CD4-positive, alpha-beta T cell treated with Interleukin-17A for 1 hour (primary cell): ENCODE measurements at places on chromosomes 1 and 21.
A peak's percentile ranks its signal among the peaks of the same experiment; 100 is the strongest.

- no peak for DNase-seq
These were observed 210.4 kb upstream of the CSF3R start for GRCh38 chr1:36693161-36693525.

- DNase-seq = peak; percentile 84
These were observed 71.6 kb downstream of the CDC14A start for GRCh38 chr1:100423832-100424337.

- no peak for DNase-seq
These were observed 12.1 kb downstream of the ERG start for GRCh38 chr21:38486221-38486620.

DNA sequence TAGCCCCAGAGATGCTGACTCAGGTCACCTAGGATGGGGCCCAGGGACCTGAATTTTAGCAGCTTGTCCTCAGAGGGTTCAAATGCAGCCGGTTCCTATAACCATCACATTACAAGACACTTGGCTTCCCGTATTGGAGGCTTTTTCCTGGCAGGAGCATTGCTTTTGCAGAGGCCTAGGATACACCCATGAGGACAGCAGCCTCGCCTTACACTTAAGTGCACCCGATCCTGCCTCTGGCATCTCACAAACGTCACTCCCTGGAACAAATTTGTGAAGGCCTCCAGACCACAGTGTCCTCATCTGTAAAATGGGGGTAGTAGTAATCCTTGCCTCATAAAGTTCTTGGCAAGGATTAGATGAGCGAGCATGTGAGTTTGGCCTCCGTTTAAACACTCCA is 130.0 kb downstream of the KAZN start:
- DNase-seq = no peak

DNA sequence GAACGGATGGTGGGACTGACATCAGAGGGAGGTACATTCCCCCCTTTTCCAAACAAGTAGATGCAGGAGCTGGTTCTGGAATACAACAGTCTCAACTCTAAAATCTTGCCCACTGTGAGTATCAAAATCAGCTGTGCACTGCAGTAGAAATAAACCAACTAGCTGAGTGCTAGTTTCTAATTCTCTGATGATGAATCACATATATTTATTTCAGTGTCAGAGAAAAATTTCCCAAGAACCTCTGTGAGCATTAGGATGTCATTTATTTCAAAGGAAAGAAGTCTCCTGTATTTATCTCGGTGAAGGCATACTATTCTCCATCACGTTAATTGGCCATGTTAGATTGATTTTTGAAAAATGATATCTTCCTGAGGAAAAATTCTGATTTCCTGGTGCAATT is 67.1 kb downstream of the LHX9 start:
- no peak for DNase-seq

DNA sequence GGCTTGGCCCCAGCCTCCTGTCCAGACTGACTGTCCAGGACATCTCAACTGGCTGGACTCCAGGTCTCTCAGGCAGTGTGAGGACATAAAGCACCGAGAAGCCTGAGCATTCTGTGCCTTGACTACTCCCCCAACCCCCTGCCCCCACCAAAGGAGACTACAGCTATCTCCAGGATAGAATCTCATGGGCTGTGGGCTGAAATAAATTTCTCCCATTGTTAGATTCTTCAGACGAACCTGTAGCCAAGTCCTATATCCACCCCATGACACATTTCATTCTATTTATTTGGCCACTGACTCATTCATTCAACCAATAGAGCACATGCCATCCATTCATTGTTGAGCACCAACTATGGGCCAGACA is 11.4 kb downstream of the VWA5B1 start:
- DNase-seq = no peak

DNA sequence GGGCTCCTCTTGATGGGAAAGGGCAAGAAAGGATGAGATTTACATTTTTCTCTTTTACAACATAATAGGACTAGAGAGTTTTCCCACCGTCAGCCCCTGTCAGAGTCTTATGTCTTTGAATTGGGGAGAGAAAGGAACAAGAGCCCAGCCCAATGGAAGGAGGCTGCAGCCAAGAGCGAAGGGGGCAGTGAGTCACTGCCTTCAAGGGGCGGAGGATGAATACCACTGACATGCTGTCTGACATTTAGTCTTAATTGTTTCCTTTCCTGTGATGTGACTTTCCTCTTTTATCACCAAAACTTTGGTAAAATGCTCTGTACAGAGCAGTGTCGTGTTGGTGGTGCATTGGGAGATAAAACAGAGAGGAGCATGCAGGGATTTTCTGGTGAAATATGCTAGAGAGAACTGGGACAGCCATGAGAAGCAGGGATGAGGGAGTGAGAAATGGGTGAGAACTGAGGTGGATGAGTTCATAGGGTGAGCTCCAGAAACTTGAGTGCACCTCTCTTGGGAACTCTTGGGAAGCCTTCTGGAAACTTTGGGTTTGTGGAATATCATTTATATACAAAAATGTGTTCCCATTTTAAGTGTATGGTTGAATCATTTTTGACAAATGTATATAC is 179.9 kb upstream of the FGGY start:
- no peak for DNase-seq
